ENCODE measurements at places on chromosomes 7 and 10.

DNA sequence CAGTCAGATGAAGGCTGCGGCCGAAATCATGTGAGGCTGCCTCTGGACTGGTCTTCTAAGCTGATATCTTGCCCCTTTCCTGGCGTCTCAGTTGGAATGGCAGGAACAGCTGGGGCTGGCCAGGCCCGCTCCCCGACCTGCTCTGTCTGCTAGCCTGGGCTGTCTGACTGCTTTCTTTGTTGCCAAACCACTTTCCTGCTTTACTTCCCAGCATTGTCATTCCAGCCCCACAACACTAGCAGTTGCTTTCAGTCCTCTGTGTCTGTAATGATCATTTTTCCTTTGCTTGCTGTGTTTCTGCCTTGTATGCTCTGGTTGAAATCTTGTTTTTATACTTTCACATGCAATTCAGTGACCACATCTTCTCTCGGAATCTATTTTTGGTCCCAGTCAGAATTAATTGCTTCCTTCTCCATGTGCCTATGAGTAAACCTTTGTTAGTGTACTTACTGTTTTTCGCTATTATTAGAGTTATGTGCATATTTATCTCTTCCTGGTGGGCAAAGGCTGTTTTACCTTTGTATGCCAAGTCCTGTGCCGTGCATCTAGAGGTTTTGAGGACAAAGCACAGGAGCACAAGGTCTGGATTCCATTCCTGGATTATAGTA is 21.6 kb downstream of the PRPF18 start:
- DNase-seq, result no peak

- no peak for DNase-seq
These were observed 36.4 kb downstream of the GDI2 start for GRCh38 chr10:5776881-5777197.

GRCh38 chr7:30671793-30672465 is 10.3 kb downstream of the CRHR2 start:
- peak; percentile 48 for DNase-seq

DNA sequence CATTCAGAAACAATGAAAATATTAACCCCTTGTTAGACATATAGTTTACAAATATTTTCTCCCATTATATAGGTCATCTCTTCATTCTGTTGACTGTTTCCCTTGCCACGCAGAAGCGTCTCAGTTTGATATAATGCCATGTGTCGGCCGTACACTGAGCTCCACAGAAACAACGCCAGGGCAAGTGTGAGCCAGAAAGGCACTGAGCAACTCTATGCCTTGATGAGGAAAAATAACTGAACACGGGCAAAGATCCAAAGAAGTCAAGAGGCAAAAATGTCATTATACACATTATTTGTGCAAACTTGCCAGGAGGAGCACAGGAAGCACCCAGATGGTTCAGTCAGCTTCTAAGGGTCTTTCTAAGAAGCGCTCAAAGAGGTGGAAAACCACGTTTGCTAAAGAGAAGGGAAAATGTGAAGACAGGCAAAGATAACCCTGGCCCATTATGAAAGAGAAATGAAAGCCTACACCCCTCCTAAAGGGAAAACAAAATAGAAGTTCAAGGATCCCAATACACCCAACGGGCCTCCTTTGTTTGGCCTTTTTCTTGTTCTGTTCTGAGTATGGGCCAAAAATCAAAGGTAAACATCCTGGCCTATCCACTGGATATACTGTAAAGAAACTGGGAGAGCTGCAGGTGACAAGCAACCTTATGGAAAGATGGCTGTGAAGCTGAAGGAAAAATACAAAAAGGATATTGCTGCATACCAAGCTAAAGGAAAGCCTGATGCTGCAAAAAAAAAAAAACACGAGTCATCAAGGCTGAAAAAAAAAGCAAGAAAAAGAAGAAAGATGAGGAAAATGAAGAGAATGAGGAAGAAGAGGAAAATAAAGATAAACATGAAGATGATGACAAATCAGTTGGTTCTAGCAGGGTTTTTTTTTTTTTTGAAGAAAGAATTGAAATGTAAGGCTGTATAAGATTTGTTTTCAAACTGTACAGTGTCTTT is 15.5 kb downstream of the ARHGAP12 start:
- peak; percentile 34 for DNase-seq

GRCh38 chr10:22320591-22321155 is at the start of gene BMI1:
Gene BMI1, plus strand, starts transcription at chr10:22321099. Its CDS starts 5,351 bp downstream, at chr10:22326450.
- DNase-seq, result peak; percentile 81

- no peak for DNase-seq
These were observed 303.1 kb downstream of the FZD1 start for GRCh38 chr7:91567081-91568012.

DNA sequence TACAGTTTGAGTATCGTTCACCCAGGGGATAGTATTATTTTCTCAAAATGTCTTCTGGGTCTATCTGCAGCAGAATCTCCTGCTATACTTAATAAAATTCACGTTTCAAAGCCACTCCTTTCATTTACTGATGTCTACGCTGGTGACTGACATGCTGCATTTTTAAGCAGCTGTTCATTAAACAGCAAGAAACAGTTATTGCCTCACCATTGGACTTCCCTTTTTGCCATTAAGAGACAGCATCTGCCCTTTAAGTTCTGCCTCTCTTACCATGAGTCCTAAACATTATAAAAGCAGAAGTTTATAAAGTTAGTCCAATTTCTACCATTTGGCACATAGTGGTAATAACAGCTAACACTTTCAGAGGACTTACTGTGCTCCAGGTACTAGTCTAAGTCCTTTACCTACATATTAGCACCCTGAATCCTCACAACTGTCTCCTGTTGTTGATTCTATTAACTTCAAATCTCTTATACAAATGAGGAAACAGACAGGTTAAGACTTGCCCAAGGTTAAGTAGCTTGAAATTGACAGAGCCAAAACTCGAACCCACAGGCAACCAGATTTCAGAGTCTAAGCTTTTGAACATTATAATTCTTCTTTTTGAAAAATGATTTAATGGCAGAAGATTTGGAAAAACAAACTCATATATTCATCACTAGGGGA is 169.5 kb downstream of the SNX13 start:
- no peak for DNase-seq

- DNase-seq, result no peak
These were observed 33.0 kb downstream of the CYP26A1 start for GRCh38 chr10:93106631-93107072.

GRCh38 chr10:70528314-70528713 is 49.7 kb downstream of the PALD1 start:
- DNase-seq, result no peak

DNA sequence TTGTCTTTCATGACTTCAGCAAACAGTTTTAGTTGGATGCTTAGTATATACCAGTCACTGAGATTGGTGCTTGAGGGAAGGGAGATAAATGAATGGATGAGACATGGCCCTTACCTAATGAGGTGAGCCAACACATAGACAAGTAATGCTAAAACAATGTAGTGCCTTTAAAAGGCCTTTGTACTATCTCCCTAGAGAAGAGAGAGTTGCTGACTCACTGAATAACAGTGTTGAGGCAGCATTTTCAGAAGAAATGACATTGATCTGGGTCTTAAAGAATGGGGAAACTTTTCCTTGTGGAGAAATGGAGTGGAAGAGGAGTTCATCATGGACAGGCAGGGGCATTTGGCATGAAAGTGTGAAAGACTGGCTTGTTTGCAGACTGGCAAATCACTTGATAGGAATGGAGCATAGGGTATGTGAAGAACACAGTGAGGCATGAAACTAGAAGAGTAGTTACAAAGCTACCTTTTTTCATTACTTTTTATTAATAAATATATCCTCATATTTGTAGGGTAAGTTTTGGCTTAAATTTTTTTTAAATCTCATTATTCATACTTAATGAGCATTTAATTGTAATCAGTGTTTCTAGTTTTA is 91.2 kb downstream of the KAT6B start:
- no peak for DNase-seq

- no peak for DNase-seq
These were observed 98.7 kb downstream of the RALA start for GRCh38 chr7:39721919-39722597.

DNA sequence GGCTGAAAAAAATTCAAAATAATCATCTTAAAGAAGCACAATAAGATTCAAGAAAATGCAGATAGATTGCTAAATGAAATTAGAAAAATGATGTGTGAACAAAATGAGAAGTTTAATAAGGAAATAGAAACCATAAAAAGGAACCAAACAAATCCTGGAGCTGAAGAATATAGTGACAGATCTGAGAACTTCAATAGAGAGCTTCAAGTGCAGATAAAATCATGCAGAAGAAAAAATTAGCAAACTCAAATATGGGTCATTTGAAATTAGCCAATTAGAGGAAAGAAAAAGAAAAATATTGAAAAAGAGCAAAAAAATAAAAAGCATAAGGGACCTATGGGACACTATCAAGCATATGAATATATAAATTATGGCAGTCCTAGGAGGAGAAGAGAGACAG is 720.1 kb downstream of the PARD3 start:
- no peak for DNase-seq

GRCh38 chr7:92876836-92877235 is 40.5 kb upstream of the CDK6 start:
- no peak for DNase-seq

DNA sequence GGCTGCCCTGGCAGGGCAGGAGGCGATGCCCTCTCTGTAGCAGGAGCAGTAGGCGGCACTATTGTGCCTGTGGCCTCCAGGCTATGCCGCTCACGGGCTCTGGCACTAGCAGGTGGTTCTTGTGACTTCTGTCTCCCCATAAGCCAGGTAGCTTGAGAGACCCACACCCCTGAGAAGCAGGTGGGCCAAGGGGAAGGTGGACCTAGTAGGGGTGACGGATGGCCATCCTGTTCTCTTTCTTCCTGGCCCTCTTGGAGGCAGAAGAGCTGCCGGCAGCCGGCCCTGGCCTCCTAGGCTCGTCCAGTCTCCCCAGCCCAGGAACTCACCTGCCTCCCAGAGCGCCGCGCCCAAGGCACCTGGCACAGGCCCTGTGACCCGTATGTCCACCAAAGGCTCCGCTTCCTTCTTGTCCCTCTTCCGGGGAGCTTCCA is 15.4 kb downstream of the MMRN2 start:
- DNase-seq, result no peak

DNA sequence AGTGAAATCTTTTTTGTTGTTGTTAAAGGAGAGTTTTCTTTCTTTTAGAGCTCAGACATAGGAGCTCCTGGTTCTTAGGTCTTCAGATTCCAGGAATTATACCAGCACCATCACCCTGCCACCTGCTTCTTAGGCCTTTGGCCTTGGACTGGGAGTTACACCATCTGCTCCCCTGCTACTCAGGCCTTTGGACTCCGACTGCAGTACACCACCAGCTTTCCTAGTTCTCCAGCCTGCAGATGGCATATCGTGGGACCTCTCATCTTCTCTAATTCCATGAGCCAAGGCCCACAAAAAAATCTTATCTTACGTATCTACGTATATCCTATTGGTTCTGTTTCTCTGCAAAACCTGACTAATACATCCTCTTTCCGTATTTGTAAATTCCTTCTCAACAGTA is 5.1 kb upstream of the TACC2 start:
- DNase-seq, result no peak

GRCh38 chr10:43863859-43864591 is 215.3 kb upstream of the ZNF32 start:
- peak; percentile 55 for DNase-seq

GRCh38 chr10:15742836-15743235 is 23.1 kb upstream of the ITGA8 start:
- DNase-seq, result no peak

GRCh38 chr7:146291900-146292299 is 175.3 kb downstream of the CNTNAP2 start:
- DNase-seq, result no peak

- no peak for DNase-seq
These were observed 111.1 kb upstream of the FAM20C start for GRCh38 chr7:81068-81925.

DNA sequence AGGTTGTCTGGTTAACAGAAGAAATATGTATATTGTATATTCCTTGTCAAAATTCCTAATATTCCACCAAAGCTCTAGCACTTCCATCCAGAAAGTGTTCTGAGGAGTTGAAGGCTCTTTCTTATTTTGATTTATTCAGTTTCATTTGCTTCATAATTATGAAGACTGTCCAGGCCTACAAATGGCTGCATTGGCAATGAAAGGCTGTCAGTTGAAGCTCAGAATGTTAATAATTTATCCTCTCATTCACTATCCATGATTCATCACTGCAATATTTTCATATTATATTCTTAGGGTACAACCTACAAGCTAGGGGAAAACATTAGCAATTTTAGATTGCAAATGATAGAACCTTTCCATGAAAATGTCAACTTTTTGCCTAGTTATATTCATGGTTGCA is 57.3 kb downstream of the ARID5B start:
- DNase-seq, result no peak

DNA sequence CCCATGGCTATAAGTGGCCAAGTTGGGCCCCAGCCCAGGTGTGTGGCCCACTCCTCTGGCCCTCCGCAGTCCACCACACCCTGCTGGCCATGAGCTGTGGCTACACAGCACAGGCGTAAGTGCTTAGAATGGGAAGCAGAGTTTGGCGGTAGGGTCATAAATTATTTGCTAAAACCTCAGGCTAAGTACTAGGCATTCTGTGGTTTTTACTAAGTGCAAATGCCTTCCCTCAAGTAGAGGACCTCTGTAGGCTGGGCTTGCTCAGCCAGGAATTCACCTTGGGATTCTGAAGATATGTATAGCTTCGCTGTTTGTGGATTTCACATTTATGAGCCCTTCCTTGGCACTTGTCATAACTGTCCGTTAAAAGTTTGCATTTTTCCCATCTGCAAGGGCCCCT is 44.8 kb upstream of the LOXL4 start:
- no peak for DNase-seq

- DNase-seq, result no peak
These were observed 135.8 kb downstream of the KCNMA1 start for GRCh38 chr10:77501846-77502261.

GRCh38 chr7:116812860-116813259 is 49.5 kb upstream of the CAPZA2 start:
- DNase-seq, result no peak

- no peak for DNase-seq
These were observed 49.9 kb downstream of the PITRM1 start for GRCh38 chr10:3122486-3123205.

GRCh38 chr7:138358850-138359341 is 101.2 kb upstream of the TRIM24 start:
- no peak for DNase-seq

- DNase-seq, result no peak
These were observed 846 bp upstream of the CALML5 start for GRCh38 chr10:5500162-5500670.

- no peak for DNase-seq
These were observed 1.3 kb upstream of the SORBS1 start for GRCh38 chr10:95562341-95562965.

GRCh38 chr7:47356261-47356660 is 225.7 kb downstream of the TNS3 start:
- no peak for DNase-seq
